ENCODE measurements at places on chromosomes 7 and 10.

GRCh38 chr7:130010689-130011412, 40.3 kb downstream of the ZC3HC1 start:
- DNase-seq, result peak; percentile 85

DNA sequence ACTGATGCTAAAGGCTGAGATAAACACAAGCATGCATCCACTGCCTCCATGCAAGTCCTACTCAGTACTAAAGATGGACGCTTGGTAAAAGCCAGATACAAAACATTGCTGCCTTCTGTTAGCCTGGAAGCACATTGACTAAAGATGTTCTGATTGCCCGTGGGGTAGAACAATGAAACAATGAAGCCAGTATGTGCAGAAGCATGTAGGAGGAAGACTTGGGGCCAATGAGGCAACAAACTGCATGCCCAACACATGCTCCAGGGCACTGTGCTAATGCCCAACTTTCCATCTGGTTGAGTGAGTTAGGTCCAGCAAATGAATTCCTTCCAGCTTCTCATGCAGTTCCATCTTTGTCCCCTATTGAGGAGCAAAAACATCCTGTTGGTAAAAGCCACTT, 1245.5 kb downstream of the GATA3 start:
- no peak for DNase-seq

DNA sequence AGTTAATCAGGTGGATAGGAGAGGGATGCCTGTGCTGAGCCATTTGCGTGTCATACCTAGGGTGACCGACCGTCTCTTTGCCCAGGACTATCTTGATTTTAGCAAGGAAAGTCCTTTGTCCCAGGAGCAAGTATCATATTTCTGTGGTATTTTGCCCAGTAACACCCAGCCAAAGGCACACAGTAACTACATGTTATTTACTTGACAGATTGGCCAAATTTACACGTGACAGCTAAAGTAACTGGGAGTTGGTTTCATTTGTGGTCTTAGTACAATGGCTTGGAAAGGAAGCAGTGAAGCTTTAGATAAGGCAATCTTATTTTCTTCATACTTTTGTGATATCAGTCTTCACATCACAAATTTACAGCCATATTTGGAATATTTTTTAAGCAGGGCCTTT, 142.1 kb downstream of the JCAD start:
- no peak for DNase-seq

GRCh38 chr10:62764011-62764410, 40.5 kb upstream of the ADO start:
- no peak for DNase-seq

GRCh38 chr7:37365405-37365804, 83.3 kb downstream of the ELMO1 start:
- no peak for DNase-seq

DNA sequence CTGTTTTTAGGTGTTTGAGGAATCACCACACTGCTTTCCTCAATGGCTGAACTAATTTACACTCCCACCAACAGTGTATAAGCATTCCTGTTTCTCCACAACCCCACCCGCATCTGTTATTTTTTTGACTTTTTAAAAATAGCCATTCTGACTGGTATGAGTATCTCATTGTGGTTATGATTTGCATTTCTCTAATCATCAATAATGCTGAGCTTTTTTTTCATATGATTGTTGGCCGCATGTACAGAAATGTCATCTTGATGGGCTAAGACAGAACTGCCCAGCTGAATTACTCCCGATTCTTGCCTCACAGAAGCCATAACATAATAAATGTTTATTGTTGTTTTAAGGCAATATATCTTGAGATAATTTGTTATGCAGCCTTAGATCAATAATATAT, 93.1 kb upstream of the DKK1 start:
- no peak for DNase-seq

GRCh38 chr10:87706731-87707130, 47.1 kb downstream of the PAPSS2 start:
- no peak for DNase-seq

- DNase-seq, result peak; percentile 3
These were observed 1.4 kb upstream of the CREB5 start for GRCh38 chr7:28410628-28411531.

- DNase-seq, result no peak
These were observed 36.6 kb upstream of the AGR3 start for GRCh38 chr7:16918288-16918895.

GRCh38 chr7:76049295-76049694, 1.4 kb downstream of the MDH2 start:
- DNase-seq, result no peak

- DNase-seq, result no peak
These were observed 31.9 kb upstream of the GUSB start for GRCh38 chr7:66013938-66014337.

DNA sequence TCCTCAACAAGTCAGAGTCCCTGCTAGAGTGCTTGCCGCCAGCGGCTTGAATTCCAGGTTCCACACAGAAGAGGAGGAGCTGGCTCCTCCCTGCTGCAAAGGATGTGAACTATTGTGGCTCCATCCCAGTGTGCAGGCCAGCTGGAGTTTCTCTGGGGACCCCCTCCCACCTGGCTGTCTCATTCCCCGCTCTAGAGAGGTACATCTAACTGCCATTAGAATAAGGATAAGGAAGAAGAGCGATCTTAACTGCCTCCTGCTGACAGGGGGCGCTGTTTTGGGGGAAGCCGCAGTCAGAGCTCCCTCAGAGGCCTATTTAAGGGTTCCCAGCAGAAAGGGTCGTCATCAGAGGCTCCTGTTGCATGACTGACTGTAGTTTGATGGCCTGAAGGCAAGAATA, 40.8 kb upstream of the HECW1 start:
- DNase-seq, result no peak

GRCh38 chr10:42953684-42954674, 122.9 kb upstream of the RET start:
- DNase-seq, result no peak

DNA sequence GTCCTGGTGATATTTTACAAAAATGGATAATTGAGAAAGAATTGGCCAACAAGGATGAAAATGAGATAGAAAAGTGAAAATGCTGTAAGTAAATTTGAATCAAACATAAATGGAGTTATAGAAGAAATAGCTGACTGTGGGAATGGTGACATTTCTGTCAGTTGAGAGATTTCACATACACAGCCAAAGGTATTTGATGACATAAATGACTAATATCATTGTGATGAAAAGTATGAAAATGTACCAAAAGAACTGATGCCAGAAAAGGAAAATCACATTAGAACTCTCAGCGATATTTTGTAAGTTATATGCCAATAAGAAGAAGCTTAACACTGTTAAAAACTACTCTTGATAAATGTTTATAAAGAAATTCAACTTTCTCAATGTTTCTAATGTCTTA, 54.9 kb downstream of the TFPI2 start:
- no peak for DNase-seq

DNA sequence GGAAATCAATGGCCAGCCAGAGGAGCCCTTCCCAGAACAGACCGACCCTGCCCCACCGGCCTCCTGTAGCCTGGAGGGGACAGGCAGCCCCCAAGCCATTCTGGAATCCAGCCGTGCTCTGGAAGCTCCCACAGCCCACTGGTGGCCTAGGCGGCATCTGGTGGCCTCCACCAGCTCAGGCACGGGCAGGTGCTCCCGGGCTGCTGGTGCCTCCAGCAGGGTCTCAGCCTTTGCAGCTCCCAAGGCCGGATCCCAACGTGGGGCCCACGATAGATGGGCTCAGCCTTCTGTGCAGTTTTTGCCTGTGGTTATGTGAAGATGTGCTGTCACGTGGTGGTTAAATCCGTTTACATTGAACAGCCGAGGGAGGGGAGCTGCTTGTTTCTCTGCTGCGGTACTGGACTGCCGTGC, 44.4 kb downstream of the JAKMIP3 start:
- DNase-seq, result no peak

- no peak for DNase-seq
These were observed 11.3 kb upstream of the TAS2R40 start for GRCh38 chr7:143210541-143210940.

Measured in NCI-H2227 treated with DMSO at 0.1 percent for 48 hours (cell line).